ENCODE measurements at places on chromosomes 2 and 18. TPM values are rescaled to one million over a fixed set of nuclear protein-coding genes. Genes with fewer than 3 reads are reported as not detected.

DNA sequence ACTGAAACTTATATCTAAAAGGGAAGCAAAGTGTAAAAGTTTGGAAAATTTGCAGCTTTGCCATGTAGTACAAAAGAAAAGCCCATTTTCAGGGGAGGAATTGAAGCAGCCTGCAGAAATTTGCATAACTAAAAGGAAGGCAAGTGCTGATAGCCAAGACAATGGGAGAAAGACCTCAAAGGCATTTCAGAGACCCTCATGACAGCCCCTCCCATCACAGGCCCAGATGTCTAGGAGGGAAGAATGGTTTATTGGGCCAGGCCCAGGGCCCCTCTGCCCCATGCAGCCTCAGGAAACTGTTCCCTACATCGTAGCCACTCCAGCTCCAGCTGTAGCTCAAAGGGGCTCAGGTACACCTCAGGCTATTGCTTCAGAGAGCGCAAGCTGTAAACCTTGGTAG lies 14.4 kb upstream of the WDR75 start:
- no peaks in the 10 kb centered on the region for H3K36me3 ChIP-seq
- H3K27me3 ChIP-seq: no peaks in the 10 kb centered on the region
- no peak overlapping the region for H3K4me3 ChIP-seq
- DNase-seq: no peak
- H3K4me1 ChIP-seq: no peaks in the 10 kb centered on the region

GRCh38 chr2:28252311-28252710 lies 140.3 kb upstream of the FOSL2 start:
- no peak for DNase-seq
- peaks cover 22% of the 10 kb centered on the region for H3K4me1 ChIP-seq
- H3K27me3 ChIP-seq: no peaks in the 10 kb centered on the region
- H3K4me3 ChIP-seq: no peak overlapping the region
- no peak overlapping the region for H3K27ac ChIP-seq

DNA sequence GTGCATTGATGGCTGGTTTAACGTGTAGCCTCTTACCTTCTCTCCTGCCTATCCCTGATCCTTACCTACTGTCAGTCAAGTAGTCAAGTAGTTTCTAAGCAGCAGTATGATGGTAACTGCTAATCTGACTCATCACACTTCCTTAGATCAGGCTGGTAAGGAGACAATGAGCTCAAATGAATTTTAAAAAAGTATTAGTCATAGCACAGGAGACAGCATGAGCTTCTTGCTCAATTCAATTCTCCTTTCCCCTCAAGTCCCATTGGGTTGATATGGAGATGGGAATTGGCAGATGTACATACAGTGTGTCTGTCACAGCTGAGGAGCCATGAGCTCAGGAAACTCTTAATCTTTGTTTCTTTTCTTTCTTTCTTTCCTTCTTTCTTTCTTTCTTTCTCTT lies 799.7 kb downstream of the LRP1B start:
- DNase-seq: no peak
- H3K27ac ChIP-seq: no peak overlapping the region
- no peaks in the 10 kb centered on the region for H3K27me3 ChIP-seq

GRCh38 chr18:79507546-79508480 lies 112.1 kb downstream of the NFATC1 start:
- peak; percentile 24 for DNase-seq
- H3K36me3 ChIP-seq: no peaks in the 10 kb centered on the region
- peak overlapping the region; percentile 43 for H3K4me3 ChIP-seq
- no peaks in the 10 kb centered on the region for H3K27me3 ChIP-seq
- peaks cover 40% of the 10 kb centered on the region for H3K4me1 ChIP-seq

The TBR1 gene
- not detected for total RNA-seq

The AMMECR1L gene
- total RNA-seq: 23.4 TPM

All from CD8-positive, alpha-beta memory T cell (primary cell).